ENCODE measurements at places on chromosomes 7 and 10.

GRCh38 chr7:129202058-129202777, 13.8 kb downstream of the SMO start:
- DNase-seq, result no peak

- DNase-seq, result no peak
Measured at GRCh38 chr7:131000873-131001272, 266.9 kb upstream of the KLF14 start.

DNA sequence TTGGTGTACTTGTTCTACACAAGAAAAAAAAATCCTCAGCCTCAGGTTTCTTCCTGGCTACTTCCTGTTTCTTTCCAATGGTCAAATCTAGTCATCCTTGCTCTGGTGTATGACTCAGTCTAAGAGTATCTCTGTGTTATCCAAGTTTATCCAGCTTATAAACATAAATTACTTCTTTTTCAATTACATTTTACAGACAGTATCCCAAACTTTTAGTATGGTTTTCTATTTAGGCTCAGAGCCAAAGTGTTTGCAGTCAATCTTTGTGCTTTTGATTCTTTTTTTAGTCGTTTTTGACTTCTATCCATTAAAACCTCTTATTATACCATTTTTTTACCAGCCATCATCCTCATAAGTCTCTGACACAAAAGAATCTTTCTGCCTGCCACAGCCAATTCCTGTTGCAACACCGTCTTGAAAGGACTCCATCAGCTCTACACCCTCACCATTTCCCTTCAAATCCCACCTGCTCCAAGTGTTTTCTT, 294.6 kb downstream of the PTEN start:
- no peak for DNase-seq

DNA sequence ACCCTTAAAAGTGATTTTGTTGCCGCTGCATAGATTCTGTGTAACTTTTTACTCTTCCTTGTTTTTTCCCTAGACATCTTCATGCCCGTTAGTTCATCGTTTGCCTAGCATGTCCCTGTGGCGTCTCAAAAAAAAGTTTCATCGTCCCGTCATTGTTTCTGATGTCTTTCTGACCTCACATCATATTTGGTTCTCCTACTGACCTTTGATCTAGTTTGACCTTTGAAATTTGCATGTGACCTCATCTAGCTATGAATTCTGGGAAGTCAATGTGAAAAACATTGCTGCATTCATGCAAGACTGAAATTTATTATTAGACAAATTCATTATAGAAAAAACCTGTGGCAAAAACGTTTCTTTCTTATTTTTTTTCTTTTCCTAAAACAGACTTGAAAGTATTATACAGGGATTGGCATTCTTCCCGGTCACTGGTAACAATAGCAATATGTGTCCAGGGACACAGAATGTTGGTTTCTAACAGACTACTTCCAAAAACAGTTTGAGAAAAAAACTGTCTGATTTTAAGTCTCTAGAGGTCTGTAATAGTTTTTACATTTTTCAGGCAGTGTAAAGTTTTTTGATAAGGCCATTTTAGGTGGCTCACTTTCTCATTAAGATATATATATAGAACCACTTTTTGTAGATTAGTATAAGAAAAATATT, 280.9 kb downstream of the USP6NL start:
- no peak for DNase-seq

DNA sequence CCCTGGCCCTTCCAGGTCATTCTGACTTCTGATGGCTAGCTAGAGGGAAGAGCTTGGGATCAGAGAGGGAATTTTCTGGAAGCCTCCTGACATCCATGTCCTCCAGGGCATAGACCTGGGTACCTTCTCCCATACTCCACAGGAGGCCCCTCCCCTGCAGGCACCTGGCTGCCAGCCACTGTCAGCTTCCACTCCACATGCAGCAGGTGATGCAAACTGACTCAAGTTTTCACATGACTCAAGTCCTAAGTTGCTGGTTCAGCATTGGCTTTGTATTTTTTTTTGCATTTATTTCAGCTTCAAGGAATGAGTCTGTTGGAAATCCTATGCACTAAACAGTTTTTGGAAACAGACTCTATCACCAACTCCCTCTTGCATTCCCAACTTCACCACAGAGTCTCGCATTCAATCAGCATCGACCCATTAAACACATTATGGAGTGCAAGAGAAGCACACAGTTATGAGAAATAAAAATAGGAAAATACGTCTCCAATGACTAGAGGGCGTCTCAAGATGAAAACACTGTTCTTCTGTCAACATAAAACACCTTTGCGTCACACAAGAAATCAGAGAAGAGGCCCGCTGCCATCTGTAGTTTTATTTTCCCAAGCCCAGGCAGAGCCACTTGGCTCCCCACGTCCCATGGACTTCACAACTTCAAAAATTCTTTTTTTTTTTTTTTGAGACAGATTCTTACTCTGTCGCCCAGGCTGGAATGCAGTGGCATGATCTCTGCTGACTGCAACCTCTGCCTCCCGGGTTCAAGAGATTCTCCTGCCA, 362.6 kb upstream of the MGMT start:
- DNase-seq, result no peak

DNA sequence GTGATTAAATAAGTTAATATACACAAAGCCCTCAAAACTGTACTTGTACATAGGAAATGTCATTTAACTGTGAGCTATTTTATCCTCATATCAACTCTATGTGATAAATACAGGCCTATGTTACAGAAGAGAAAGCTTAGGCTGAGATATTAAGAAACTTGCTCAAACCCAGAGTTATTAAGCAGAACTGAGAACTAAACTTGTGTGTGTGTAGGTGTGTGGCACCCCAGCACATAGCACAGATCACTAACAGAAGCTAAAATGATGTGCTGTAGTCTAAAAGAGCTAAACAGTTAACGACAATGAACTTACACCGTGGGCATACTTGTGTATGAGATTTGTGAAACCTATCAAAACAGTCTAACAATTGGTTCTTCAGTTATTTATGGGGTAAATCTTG, 34.5 kb downstream of the MTPN start:
- no peak for DNase-seq
